ENCODE measurements at places on chromosomes 6 and 20. TPM values are rescaled to one million over a fixed set of nuclear protein-coding genes. Genes with fewer than 3 reads are reported as not detected.

DNA sequence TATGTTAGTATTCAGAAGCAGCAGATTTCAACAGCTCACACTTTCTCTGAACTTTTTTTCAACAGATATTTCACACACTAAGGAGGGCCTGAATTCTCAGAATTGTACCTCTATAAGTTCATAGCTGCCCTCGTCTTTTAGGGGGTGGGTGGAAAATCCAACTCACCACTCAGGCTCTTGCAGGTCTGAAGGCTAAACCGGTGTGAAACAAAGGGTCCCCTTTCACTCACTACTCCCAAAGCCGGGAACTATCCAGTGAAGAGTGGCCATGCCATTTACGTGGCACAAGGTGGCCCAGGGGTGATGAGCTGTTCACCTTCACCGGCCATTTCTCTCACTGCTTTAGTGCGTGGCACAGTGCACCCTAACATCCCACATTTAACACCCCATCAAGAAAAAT is 24.2 kb downstream of the TBC1D7 start:
- DNase-seq: peak; percentile 16

DNA sequence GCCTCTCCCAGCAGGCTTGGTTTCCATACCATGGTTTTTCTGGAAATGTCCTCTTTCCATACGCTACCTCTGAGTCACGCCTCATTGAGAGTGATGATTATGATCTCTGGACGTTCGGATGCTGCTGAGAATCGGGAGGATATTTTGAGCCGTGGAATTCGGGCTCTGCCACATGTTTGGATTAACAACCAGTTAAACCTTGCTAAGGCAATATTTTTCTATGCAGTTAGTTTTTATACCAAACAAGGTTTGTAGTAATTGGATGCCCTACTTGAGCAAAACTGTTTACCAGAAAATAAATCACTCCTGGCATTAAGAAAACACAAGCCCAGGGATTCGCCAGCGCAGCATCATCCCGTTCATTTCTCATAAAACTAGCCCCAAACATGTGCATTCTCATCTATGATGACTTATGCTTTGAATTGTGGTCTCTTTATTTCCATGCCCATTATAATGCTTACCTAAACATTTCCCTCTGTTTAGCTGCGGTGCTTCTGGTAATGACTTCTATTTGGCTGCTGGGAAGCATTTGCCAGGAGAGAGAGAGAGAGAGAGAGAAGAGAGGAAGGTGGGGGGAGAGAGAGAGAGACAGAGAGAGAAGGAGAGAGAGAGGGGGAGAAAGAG is 198.9 kb downstream of the CLIC5 start:
- DNase-seq: no peak

The PDE7B gene
- total RNA-seq: 58.5 TPM

DNA sequence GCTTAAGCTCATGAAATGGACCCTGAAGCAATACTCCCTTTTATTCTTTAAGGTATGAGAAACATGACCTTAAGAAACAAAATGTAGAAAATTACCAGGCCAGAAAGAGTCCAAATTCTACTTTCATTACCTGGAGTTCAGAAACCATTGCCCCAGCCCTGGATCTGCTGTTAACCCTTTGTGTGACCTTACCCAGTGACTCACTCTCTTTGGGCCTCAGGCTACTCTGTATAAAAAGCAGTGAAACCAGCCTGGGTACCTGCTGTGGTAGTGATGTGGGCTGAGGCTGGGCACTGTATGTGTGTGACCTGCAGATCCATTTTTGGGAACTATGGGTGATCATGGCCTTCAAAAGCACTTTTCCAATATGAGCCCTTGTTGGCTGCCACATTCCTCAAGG is 47.2 kb downstream of the SLC9A8 start:
- DNase-seq: no peak

DNA sequence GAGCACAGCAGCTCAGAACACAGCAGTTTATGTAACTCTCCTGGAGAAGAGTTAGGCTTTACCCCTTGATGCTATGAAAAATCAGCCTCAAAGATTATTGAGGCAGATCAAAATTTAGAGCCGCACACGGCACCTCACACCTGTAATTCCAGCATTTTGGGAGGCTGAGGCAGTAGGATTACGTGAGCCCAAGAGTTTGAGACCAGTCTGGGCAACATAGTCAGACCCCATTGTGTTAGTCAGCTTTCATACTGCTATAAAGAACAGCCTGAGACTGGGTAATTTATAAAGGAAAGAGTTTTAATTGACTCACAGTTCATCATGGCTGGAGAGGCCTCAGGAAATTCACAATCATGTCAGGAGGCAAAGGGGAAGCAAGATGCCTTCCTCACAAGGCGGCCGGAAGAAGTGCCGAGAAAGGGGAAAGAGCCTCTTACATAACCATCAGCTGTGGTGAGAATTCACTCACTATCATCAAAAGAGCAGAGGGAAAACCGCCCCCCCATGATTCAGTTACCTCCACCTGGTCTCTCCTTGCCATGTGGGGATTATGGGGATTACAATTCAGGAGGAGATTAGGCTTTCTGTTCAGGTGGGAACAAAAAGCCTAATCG is 87.7 kb downstream of the SGK1 start:
- DNase-seq: peak; percentile 69

GRCh38 chr20:40499391-40499790 is 189.6 kb downstream of the MAFB start:
- DNase-seq: no peak

The OPN5 gene
- not detected for total RNA-seq

The GUCA1A gene
- total RNA-seq: not detected

DNA sequence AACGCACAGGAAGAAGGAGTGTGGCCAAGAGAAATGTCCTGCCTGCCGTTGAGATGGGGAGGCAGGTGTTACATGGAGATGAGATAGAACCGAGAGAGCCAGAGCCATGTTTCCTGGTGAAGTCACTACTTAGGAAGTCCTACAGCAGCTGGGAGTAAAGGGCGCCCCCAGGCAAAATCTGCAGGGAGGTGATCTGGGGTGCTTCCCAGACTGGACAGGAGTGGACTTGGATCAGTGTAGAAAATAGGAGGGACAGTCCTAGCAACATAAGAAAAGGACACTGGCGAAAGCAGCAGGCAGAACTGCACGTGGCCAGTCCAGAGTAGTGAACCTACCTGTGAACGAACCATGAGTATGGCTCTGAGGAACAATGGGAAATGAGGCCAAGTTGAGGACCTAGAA is 85.3 kb downstream of the CD164 start:
- DNase-seq: no peak

The GGTLC1 gene
- not detected for total RNA-seq
